LNCaP clone FGC (cell line): ENCODE measurements at places on chromosomes 4 and X.
A peak's percentile ranks its signal among the peaks of the same experiment; 100 is the strongest.

DNA sequence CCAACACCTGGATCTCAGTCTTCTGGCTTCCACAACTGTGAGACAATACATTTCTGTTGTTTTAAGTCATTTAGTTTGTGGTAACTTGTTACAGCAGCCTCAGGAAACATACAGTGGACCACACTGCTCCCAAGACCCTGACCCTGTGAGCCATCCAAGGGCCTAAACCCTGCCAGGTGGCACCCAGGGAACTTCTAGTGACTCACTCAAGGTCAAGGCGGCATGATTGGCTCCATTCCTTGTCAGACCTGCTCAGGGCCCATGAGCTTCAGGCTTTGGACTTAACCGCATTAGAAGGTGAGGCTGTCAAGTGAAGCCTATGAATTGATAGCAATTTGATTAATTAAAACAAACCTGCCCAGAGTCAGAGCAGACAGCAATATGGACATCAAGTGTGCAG lies 165.7 kb upstream of the MAMLD1 start:
- no peak for DNase-seq

DNA sequence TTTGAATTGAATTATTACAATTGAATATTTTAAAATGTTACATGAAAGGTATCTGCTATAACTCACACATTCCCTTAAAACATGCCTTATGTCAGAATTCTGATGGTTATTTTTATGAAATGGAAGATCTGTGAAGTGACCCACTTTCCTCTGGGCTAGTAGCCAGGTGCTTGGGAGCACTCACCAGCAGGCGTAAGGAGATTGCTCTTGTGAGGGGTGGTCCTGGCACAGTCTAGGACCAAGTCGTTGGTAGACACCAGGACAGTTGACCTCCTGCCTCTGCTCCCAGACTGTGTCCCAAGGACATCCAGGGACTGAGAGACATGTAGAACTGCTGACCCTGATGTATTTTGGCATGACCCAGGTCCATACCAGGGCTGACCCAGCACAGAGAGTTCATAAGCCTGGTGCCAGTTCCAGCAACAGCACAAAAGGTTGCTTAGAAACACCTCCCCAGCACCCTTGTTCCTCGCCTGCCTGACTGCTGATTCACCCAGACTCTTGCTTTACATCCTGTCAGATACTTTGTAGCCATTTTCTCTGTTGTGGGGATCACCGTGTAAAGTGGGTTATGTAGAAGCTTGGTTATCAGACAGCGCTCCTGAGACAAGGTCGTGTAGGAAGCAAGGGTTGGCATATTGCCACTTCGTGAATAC lies 48.5 kb downstream of the NELFA start:
- no peak for DNase-seq

GRCh38 chr4:146095091-146095690 lies 80.3 kb upstream of the LSM6 start:
- DNase-seq: peak; percentile 33

GRCh38 chr4:159551281-159551680 lies 448.4 kb downstream of the RAPGEF2 start:
- no peak for DNase-seq

DNA sequence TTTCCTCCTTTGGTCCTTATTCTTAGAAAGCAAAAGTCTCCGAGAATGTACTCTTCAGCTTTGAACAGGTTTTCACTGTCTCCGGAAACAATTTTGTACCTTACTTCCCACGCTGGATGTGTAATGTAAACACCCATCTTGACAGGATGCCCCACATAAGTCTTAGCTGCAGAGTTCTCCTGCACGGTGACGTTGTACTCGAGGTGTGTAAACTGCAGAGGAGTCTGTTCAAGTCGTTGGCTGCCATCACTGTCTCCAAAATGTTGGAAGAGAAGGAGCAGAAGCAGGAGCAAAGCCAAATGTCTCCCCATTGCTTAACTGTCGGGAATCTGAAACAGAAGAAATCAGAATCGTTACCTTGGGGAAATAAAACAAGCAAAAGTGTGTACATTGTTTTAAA lies 14.1 kb downstream of the FAT1 start:
- DNase-seq: no peak

GRCh38 chrX:11269996-11270395 lies 23.2 kb upstream of the AMELX start:
- DNase-seq: peak; percentile 53

GRCh38 chr4:48243887-48244286 lies 25.8 kb downstream of the TEC start:
- no peak for DNase-seq

- DNase-seq: no peak
Measured at GRCh38 chrX:81378560-81378959, 176.7 kb downstream of the SH3BGRL start.

- no peak for DNase-seq
Measured at GRCh38 chrX:18970465-18970864, 13.4 kb downstream of the PHKA2 start.

DNA sequence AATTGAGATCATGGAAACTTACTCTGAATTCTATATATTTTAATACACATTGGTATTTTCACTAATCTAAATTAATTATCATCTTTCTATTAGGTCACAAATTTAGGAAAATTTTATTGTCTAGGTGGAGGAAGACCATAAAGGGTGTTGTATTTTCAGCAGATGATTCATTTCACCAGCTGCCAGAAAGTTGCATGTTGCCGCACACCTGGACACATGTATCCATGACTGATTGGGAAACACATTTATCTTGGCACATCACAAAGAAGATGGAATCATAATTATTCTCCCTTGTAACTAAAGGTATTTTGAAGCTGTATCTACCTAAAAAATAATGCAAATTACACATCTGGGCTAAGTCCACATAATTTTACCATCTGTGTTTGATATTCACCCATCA lies 33.1 kb downstream of the SLC7A11 start:
- no peak for DNase-seq

DNA sequence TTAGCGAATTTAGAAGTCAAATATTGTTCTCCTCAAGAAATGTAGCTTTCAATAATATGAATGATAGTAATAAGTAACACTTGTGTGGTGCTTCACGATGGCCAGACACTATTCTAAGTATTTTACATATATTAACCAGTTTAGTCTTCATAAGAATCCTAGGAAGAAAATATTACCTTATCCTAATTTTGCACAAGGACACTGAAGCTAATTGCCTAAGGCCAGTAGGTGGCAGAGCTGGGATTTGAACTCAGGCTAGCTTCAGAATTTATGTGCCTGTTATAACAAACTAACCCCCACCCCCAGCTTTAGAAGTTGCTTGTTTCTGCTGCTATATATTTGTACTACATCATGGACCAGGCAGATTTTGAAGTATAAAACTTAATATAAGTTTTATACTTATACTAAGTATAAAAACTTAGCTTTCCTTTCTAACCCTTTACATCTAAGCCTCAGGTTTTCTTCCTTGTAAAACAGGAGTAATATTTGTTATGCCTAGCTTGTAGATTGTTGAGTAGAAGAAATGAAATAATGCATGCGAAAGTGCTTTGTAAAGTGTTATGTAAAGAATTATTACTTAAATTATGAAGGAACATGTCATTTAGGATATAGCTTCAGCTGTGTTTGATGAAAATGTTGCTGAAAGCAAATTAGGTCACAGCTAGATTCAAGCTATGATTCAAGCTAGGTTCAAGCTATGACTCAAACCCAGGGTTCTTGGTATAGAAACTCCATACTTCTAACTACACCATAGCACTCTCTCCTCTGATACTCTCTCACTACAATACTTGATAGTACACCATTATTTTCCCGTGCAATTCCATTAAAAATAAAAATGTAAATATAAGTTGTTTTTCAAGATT lies 4.2 kb upstream of the CDS1 start:
- peak; percentile 32 for DNase-seq

DNA sequence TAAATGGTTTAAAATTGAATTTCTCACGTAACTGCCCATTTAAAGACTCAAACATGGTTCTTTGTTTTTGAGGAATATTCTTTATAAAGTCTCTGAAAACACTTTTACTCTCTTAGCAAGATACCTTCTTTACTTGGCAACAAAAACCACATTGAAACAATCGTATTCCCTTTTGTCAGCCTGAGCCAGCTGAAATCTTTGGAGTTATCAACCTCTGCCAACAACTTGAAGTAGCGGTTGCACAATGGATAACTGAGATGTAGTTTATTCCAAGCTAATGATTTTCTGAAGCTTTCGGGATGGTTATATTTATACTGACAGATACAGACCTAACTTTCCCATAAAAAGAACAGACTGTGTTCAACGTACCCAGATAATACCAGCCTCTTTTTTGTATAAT lies 561.3 kb downstream of the IL1RAPL1 start:
- no peak for DNase-seq
